ENCODE measurements at places on chromosomes 5 and 9.

- DNase-seq = no peak
These were observed 295.4 kb downstream of the CSNK1G3 start for GRCh38 chr5:123807177-123807945.

DNA sequence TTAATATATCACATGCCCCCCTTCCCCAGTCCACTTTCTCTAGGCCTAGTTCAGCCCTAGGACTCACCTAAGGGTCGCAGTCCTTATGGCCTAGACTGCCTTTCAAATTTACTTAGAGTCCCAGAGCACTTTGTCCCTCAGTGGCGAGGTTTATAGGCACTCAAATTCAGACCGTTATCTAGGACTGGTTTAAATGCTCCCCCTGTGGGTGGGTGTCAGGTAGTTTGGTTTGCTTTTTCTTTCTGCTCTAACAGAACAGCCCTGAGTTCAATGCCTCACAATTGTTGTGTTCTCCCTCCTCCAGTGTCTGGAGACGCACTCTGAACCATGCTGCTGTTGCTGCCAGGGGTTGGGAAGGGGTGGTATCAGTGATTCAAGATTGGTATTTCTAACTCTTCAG lies 317.1 kb downstream of the MAT2B start:
- no peak for DNase-seq

GRCh38 chr9:1388216-1388615 lies 338.1 kb downstream of the DMRT2 start:
- DNase-seq = no peak

GRCh38 chr5:21774281-21774680 lies 1078.9 kb downstream of the CDH12 start:
- DNase-seq = no peak

GRCh38 chr9:3628239-3628638 lies 102.4 kb upstream of the RFX3 start:
- no peak for DNase-seq

DNA sequence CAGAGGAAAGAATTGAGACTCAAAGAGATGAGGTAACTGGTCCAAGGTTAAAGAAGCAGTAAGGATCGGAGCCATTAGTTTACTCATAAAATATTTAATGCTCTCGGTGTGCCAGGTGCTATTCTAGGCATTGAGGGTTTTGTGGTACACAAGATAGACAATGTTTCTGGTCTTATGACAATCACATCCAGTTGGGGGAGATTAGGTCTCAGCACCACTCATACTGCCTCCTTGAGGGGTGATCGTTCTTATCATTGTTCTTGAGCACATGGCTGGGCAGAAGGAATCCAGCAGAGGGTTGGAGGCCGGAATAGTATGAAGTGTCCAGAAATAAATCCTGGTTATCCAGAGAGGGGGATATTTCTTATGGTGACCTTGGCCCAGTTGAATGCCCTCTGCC lies 40.7 kb upstream of the LCP2 start:
- no peak for DNase-seq

- DNase-seq = no peak
These were observed 8.0 kb downstream of the BRD3 start for GRCh38 chr9:134059661-134060395.

DNA sequence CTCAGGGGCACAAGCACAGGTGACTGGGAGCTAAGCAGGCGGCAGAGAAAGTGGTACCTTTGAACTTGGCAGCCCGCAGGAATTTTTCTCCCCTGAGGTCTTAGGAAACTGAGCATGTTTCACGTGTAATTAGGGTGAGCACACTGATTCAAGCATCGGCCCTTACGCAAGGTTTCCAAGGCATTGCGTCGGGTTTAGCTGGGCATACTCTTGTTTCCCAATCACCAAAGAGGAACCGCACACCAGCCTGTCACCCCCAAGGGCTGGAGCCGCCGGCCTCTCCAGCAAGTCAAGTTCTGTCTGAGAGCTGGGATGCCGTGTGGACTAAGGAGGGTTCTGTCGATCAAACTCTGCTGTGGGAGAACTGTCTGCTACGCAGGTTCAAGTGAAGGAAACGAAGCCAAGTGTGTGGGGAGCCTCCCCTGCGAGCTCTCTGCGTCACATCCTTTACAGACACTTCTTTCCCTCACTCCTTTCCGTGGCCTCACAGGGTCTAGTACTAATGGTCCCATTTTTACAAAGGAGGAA lies 53.0 kb downstream of the ERGIC1 start:
- no peak for DNase-seq

GRCh38 chr5:178986326-178986960 lies 8.7 kb downstream of the GRM6 start:
- DNase-seq = no peak

DNA sequence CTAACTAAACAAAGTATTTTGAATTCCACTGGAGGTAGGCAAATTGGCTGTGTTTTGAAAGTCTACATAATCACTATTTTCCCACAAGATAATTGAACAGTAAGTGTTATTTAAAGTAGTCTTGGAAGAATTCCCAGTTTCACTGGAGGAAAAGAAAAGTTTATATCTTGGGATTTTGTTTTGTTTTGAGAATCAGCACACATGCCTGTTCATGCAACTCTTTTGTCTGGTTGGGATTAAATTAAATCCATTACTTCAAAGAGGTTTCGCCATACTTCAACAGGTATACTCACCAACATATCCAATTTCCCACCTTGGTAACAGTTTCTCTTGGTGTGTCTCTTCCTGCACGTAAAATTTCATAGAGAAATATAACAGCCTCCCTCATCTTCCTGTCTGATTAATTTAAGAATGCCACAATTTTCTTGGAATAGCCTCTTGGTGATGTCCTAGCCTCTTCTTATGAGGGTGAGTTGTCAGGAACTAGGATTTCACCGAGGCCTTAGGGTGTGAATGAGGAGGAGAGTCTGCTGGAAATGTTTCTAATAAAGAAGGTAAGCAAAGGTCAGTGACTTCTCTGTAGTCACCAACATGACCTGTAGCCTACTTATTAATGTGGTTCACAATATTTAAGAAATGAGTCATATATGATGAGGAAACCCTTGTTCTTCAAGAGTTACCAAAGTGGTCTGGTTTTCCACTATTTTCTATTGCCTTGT lies 48.1 kb downstream of the ITGA2 start:
- DNase-seq = no peak

GRCh38 chr5:572398-573019 lies 39.6 kb upstream of the CEP72 start:
- DNase-seq = no peak

DNA sequence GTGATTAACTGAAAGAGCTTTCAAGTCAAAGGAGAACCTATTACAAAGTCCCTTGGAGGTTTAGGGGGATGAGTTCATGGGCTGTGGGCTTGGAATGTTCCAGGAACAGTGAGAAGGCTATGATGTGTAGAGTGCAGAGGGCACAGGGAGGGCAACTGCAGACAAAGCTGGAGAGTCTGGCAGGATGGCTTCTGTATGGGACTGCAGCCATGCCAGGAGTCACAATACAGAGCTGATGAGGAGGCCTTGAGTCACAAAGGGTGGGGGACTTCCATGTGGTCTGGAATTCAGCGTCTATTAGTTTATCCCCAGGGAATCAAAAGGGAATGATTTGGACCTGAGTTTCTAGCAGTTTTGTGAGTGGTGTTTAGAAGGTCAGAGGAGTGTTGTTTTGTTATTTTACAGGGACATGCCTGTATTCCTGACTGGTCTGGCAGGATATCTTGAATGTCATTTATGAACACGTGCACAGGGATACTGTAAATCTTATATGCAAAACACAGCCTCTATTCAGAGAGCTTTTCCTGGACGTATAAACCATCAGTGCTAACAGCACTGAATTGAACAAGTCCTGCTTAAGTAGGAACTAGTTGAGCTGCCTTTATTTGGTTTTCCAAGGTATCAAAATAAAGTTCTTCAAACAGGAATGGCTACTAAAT lies 14.3 kb upstream of the TEK start:
- DNase-seq = no peak

DNA sequence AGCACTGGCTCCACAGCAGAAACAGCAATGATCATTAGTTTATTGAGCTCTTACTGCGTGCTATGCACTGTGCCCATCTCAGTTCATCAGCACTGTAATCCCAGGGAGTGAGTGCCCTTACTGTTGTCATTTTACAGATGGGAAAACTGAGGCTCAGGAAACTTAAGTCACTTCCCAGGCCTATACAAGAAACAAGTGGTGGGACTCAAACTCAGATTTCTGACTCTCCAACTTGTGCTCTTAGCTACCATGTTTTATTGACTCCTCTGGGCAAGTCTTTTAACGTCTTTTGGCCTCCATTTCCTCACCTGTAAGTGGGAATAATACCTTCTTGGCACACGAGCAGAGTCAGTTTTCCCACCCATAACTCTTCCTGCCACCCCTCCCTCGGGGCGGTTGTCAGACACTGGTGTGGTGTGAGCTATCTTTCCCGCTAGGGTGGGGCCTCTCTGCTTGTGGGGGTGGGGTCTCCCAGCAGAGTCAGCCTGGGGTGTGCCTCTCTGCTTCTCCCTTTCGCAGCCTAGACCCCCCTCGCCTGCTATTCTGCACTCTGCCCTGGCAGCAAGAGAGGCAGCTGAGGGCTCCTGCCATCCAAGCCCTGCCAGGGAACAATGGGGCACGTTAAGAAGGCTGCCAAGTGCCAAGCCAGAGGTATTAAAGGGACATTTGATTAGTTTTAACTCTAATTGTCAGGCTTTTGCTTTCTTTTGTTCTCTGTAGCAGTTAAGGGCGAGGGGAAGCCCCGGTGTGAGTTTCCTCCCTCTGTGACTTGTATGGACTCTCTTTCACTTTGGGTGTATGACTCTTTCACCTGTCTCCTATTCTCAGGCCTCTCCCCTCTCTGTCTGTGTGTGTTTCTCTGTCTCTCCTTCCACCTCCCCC lies 12.1 kb downstream of the GALNT10 start:
- no peak for DNase-seq

GRCh38 chr9:131252120-131252519 lies 24.2 kb downstream of the FAM78A start:
- DNase-seq = no peak

- no peak for DNase-seq
These were observed 264.6 kb upstream of the CLINT1 start for GRCh38 chr5:158123595-158123994.

- DNase-seq = no peak
These were observed 1.7 kb downstream of the CAMSAP1 start for GRCh38 chr9:135905380-135906258.

DNA sequence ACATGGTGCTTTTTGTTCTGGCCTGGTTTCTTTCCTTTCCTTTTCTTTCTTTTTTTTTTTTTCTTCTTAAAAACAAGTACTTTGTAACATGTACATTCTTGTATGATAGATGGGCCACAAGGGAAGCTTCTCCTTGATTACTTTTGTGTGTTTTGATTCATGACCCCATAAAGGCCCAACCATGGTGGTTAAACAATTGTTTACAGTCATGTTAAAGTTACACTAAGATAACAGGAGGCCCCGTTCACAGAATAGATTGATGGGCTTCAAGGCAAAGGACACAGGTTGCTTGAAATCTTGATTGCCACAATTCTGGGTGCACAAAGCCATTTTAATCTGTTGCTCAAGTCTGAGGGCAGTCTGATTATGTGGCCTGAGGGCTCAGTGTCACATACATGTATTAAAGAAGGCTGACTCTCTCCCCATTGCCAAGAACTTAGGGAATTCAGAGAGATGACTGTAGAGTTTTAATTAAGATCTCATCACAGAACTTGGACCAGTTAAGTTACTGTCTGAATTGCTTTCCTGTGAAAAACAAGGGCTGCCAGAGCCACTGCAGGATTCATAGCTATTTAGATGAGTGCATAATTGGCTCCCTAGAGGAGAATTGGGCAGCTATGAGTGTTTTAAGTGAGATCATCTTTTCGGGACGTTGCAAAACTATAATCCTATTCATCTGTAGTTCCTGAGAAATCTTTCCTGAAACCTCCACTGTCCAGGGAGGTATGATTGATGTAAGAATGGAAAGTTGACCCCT lies 163.4 kb downstream of the TLE4 start:
- no peak for DNase-seq
